ENCODE measurements at places on chromosomes 1 and 21.

DNA sequence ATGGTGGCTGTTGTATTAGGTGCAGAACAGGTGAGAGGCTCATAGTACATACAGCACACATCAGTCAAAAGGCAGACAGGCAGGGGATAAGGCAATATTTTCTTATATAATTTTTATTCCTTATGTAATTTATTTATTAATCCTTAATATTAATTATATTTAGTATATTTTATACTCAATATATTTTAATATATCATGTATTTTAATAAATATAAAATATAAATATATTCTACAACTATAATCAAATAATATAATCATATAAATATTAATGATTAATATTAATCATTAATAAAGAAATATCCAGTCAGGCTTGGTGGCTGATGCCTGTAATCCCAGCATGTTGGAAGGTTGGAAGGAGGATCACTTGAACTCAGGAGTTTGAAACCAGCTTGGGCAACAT, 17.7 kb upstream of the ACBD3 start:
- DNase-seq = no peak

- no peak for DNase-seq
Observed at GRCh38 chr1:226051365-226051764, 11.2 kb upstream of the H3-3A start.

DNA sequence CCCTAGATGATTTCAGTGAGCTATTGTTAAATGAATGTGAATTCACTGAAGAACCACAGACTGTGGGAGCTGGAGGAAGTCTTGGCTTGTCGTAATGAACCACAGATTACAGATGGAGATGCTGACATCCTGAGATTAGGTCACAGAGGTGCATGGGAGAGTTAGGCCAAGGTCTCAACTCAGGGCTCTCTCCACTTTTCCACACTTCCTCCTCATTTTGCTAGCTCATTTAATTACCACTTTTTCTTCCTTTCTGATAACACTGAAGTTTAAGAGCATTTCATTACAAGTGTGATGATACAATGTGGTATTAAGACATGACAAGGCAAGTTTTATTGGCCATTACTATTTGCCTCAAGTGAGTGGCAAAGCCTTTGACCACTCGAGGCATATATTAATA, 30.8 kb downstream of the ST6GALNAC3 start:
- DNase-seq = no peak

DNA sequence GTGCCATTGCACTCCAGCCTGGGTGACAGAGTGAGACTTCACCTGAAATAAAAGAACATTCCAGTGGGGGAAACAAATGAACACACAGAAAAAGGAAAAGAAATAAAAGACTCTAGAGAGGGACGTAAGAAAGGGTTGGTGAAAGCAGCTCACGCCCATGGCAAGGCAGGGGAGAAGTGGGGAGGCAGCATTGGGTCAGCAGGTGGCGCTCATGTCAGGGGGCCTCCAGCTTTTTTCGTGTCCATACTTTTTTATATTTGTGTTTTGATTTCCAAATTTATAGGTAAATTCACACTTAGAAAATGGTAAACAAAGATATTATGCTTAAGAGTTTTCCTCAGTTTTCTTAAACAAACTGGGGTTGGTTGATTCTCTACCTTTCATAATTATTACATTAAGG, 45.5 kb downstream of the VPS13D start:
- DNase-seq = no peak

DNA sequence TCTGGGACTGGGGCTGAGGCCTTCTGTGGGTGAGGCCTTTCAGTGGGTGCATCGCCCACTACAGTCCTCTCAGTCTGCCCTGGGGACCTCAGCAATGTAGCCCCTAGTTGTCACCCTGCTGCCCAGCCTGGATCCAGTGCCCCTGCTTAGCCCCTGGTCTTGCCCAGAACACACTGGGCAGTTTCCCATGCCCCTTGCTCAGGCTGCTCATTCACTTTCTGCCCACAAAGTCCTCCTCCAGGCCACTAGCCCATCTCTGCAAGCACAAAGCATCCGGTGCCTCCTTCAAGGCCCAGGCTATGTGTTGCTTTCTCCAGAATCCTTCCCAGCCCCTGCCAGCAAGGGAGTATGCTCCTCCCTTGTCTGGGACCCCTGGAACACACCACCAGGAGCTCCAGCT, 5.4 kb upstream of the ADORA1 start:
- no peak for DNase-seq

- no peak for DNase-seq
Observed at GRCh38 chr1:10644307-10645128, 151.9 kb downstream of the CASZ1 start.

- no peak for DNase-seq
Observed at GRCh38 chr1:56910441-56910985, 55.3 kb downstream of the C8B start.

DNA sequence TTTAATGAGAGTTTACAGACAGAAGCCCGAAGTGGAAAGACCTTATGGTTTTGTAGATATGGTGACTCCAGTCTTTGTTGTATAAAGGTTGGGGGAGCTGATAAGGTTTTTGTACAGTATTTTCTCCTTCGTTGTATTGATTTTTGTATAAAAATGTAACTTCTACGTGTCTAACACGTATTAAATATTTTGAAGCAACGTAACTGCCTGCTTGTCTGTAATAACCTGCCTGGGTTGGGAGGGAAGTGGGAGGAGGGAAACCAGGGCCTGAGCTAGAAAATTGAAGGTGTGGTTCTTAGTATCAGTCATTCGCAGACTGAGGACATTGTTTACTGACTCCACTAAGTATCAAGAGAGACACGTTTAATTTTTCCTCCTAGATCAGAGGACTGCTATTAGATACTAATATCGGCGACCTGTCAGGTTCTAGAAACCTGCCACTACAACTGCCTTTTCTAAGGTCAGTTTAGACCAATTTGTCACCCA, 2.2 kb downstream of the IER5 start:
- no peak for DNase-seq

- peak; percentile 82 for DNase-seq
Observed at GRCh38 chr21:38303300-38303699, 46.5 kb downstream of the KCNJ15 start.

- DNase-seq = no peak
Observed at GRCh38 chr21:41633627-41634026, 125.7 kb upstream of the TMPRSS2 start.

DNA sequence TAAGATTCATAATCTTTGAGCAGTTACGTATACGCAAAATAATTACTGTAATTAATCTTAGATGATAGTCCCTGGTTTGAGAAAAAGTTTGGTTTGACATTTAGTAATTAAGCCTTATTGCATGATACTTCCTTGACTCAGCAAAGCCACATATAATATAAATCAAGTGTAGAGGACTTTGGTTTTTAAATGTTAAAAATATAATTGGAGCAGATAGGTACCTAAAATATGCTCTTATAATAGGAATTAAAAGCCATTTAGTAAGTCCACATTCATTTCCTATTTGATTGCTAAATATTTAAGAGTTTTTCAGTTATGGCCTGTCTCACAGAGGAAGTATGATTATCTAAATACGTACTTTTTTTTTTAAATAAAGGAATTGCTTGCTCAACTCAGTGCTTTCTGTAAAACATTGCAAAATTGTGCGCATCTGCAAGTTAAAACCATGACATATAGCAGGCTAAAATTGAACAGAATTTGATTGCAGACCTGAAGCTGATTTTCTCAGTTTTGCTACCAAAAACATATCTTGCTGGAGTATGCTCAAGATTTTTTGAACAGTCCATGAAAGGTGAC, 20.4 kb downstream of the RPE65 start:
- DNase-seq = no peak

GRCh38 chr1:223180731-223181321, 37.8 kb upstream of the TLR5 start:
- no peak for DNase-seq

DNA sequence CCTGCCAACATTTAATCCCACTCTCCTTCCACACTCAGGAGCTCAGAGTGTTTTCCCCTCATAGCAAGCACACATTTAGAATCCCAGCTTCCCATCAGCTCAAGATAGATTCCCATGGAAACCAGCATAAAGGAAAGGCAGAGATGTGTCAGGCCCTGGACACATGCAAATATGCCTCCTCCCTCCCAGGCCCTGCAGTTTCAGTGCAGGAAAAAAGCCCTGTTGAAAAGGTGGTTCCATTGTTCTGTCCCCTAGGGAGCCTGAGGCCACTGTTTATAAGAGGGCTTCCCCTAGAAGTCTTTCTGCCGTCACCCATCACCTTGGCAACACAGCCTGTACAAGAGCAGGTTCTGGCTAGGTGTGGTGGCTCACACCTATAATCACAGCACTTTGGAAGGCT, 3.6 kb downstream of the CACNA1S start:
- DNase-seq = no peak

- no peak for DNase-seq
Observed at GRCh38 chr1:68049941-68050878, at the start of gene DIRAS3. DIRAS3 (minus strand) TSS chr1:68050627; CDS start chr1:68047297, 3,330 bp downstream.

- DNase-seq = no peak
Observed at GRCh38 chr1:28280977-28281381, 21.7 kb downstream of the SESN2 start.

- DNase-seq = no peak
Observed at GRCh38 chr1:111647736-111648135, 28.1 kb downstream of the RAP1A start.

- peak; percentile 68 for DNase-seq
Observed at GRCh38 chr1:38046884-38047602, 450 bp upstream of the POU3F1 start.
